Fibroblast of villous mesenchyme (primary cell): ENCODE measurements at places on chromosomes 1 and 21.

GRCh38 chr21:41506611-41507520 is 1.1 kb downstream of the TMPRSS2 start:
- DNase-seq = no peak

- peak; percentile 10 for DNase-seq
Observed at GRCh38 chr1:229344937-229345684, 2.3 kb upstream of the CCSAP start.

DNA sequence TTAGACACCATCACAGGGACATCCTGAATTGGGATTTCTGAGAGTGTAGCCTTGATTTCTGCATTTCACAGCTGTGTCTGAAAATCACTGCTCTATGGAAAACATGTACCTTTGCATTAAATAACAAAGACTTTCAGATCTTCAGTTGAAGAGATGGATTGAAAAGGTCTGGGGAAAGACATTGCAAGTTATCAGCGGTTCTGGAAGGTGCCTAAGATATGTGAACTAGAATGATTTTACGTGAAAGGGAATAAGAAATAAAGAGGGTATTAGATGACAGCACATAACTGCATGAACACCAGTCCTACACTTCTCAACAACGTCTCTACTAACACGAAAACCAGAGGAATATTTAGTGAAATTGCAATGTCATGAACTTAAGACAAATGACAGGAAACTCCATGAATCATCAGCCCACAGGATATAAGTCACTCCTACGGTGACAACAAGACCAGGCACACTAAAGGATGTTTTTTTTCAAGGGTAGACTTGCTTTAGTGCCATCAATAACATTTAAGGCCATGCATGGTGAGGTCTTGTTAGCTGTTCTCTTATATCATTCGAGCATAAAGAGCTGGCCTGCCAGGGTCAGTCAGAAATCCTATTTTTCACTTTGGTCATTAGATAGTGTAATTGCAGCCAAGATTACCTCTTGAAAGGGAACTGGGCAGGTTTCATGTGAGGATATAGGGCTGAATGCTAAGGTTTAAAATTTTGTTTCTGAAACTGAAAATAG is 283.1 kb downstream of the GRIK1 start:
- DNase-seq = peak; percentile 55

GRCh38 chr1:197572169-197572568 is 203.1 kb downstream of the DENND1B start:
- DNase-seq = no peak

DNA sequence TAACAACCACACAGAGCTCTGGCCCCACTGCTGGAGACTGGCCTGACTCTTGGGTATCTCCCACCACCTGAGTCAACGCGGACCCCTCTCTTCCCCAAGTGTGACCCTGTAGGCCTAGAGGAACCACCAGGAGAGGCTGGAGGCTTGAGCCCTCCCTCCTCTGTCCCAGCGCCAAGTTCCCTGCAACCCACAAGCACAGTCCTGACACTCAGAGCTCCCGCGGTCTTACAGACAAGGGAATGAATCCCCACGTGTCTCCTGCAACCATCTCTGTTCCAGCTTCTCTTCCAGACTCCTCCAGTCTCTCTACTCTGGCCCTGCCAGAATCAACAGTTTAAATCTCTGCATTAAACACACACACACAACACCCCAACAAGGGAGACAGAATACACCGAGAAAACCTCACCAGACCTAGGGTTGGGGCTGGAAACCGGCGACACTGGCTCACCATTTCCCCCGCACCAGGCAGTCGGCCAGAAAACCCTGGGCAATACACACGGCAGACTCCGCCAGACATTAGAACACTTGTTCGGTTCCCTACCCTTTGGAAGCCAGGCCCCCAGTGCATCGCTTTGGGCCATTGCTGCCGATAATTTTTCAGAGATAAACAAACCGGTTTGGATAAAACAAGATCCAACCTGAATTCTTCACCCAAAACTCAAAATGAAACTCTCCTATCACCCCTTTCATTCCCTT is 21.7 kb downstream of the CASZ1 start:
- no peak for DNase-seq
